ENCODE measurements at places on chromosomes 16 and 17.

DNA sequence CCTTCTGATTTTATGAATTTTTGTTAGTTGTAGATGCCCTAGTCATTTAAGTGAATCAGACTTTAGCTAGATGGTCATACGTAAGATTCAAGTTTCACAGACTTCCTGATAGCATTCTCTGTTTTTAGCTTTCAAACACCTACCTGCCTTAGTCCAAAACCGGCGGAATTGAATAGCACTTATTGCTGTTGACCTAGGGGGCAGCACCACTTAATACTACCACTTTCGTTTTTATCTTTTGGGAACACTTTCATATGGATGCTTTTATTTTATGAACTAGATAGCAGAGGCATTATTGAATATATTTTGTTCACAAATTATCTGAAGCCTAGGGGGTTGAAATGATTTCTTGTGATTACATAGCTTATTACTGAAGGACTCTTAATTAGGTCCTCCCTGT, 31.5 kb downstream of the TADA2A start:
- DNase-seq: no peak

GRCh38 chr17:5592382-5592781, 8.1 kb upstream of the NLRP1 start:
- DNase-seq: peak; percentile 42

DNA sequence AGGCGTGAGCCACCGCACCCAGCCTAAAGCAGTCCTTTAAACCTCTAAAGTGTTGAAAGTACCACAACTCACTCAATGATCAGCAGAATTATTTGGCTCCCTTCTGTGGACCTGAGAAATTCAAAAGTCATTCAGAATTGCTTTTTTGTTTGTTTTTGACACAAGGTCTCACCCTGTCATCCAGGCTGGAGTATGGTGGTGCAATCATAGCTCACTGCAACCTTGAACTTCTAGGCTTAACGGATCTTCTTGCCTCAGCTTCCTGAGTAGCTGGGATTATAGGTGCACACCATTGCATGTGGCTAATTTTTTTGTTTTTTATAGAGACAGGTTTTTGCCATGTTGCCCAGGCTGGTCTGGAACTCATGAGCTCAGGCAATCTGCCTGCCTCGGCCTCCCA, 44.3 kb downstream of the TRAF4 start:
- DNase-seq: no peak

DNA sequence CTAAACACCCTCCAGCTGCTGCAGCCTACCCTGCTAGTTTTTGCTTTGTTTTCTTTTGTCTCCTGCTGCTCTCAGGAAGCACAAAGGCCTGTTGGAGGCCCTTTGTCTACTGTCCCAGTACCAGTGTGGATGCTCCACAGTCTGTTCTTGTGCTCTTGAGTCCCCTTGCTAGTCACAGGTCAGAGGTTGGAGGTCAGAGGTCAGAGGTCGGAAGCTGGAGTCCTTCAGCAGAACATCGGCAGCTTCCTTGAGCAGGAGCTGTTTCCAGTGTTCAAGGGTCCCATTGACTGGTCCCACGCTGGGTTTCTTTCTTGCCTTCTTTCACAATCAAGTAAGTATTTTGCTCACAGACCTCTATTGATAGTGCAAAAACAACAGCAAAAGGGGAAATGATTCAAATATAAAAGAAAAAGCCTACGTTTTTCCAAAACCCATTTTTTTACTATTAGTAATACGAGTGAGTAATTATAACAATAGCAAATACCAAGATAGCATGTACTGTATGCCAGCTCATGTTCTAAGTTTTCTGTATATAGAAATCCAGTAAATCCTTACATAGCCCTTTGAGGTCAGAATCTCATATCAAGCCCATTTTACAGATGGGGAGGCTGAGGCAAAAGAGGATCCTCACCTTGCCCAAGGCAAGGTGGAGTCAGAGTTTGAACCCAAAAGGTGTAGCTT, 10.9 kb upstream of the IL34 start:
- no peak for DNase-seq

GRCh38 chr17:77849239-77849638, 109.3 kb upstream of the TNRC6C start:
- no peak for DNase-seq

- peak; percentile 62 for DNase-seq
Measured at GRCh38 chr17:28726226-28726626, at the start of gene TLCD1. TSS of gene TLCD1 (minus strand) at chr17:28726233. CDS start at chr17:28726097, 136 bp downstream.

DNA sequence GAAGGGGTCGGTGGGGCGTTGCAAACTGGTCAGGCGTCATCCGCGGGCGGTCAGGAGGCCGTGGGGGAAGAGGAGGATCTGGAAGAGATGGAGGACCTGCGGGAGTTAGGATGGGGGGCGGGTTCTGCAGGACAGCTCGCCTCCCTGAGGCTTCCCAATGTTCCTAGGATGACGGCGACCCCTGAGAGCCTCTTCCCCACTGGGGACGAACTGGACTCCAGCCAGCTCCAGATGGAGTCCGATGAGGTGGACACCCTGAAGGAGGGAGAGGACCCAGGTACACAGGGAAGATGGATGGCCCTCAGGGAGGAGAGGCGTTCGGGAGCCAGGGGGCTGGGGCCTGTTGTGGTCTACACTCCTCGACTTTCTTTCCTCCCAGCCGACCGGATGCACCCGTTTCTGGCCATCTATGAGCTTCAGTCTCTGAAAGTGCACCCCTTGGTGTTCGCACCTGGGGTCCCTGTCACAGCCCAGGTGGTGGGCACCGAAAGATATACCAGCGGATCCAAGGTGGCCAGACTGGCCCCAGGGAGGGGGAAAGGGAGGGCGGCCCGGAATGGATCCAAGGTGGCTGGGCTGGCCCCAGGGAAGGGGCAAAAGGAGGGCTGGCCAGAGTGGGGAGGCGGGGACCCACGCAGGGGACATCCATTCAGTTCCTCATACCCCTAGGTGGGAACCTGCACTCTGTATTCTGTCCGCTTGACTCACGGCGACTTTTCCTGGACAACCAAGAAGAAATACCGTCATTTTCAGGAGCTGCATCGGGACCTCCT, 839 bp downstream of the PLD2 start:
- no peak for DNase-seq

- no peak for DNase-seq
Measured at GRCh38 chr16:26158142-26158759, 466.5 kb downstream of the HS3ST4 start.

DNA sequence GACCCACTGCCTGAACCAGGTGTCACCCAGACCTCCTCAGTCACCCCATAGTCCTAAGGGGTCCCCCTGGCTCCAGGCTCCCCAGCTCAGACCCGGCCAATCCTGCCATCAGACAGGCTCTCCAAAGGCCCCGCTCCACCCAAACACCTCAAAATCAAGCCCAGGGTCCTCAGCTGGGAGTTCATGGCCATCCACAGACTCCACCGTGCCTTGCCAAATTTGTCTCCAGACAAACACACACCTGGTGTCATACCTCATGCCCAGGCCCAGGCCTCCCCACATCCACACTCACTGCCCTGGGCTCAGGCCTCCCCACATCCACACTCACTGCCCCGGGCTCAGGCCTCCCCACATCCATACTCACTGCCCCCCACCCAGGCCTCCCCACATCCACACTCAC, 12.5 kb downstream of the RPH3AL start:
- DNase-seq: no peak

- no peak for DNase-seq
Measured at GRCh38 chr16:29742683-29743275, 3.0 kb downstream of the C16orf54 start.

DNA sequence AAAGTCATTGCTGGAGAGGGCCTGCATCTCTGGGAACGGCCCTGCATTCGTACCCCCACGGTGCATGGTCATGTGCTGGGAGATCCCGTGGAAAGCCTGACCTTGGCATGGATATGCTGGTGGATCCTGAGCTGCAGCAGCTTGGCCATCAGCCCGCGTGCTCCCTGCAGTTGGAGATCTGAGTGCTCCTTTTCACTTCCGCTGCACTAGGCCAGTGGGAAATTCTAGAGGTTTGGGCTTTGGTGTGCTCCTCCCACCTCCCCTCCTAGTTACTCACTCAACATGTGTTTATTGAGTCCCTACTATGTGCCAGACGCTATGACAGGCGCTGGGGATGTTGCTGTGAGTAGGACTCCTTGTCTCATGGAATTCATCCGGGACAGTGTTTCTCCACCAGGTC, 91.1 kb downstream of the RGS9 start:
- DNase-seq: peak; percentile 21

GRCh38 chr17:69761011-69761410, 314.0 kb upstream of the KCNJ16 start:
- DNase-seq: no peak

DNA sequence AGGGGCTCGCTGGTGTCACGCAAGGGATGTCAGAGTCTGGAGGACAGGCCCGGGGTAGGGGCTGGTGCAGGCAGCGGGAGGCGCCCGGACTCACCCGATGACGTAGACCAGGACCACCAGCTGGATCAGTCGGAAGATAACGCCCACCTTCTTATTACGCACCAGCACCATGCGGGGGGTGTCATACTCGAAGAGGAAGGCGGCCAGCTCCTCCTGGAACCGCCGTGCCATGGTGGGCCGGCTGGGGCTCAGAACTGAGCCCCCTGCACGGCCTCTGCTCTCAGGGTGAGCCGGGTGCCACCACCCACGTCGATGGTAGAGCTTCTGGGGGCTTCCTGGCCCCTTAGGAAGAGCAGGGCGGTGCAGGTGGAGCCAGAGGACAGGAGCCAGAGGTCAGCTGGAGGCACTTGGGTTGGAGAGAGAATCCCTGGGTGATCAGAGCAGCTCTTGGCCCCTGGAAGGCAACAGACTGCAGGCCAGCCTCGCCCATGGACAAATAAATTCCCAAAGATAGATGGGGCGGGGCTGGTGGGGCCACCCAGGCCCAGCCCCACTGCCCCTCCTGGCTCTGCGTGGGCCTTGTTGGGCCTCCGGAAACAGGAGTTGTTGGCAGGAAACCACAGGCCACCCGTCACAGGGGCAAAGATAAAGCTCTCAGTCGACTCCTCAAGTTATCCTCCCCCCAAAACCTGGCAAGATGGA, at the start of gene P2RX1:
Gene P2RX1, minus strand, starts transcription at position 471 of the 702 bp plus-strand sequence. Its CDS starts 240 bp downstream, at position 231.
- no peak for DNase-seq

DNA sequence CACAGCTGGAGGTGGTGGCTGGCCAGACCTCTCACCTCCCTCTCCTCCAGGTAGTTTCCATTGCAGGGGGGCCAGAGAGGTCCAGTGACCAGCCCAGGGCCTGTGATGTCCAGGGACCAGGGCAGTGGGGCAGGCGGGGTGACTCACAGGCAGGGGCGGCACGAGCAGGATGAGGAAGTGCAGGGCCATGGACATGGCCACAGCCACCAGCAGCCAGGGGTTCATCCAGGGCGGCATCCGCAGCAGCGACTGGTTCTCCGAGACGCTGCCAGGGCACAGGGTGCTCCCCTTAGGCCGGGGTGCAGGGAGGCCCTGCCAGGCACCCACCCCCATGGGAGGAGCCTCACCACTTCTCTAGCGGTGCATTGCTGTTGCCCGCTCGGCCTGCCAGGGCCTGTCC, 12.9 kb upstream of the P2RX1 start:
- DNase-seq: no peak

GRCh38 chr16:49502136-49502881, 128.7 kb downstream of the C16orf78 start:
- DNase-seq: no peak

DNA sequence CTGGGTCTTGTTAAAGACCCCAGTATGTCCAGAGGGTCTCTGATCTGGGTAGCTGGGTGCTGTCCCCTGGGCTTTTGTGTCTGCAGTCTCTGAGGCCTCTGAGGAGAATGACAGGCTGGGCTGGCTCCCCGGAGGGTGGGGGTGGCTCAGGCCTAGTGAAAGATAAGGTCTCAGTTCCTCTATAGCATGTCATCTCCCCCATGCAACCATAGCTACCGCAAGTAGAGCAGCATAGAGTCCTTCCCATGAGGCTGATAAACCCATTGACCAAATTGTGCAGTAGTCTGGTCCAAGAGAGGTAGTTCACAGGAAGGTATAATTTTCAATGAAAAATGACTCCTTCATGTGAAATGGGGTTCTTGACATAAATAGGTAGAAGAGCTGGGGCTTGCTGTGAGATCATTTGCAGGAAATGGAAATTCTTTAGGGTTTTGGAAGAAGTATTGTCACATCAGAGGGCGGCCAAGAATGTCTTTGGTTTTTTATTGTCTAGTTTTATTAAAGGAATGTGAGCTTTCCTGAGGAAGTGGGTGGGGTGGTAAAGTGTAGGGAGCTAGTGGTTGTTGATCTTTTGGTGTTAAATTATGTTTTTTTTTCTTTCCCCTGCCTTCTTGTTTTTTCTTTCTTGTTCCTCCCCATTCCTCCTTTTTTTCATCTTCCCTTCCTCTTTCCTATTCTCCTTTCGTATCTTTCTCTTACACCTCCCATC, 21.0 kb downstream of the SLC7A6OS start:
- DNase-seq: no peak

DNA sequence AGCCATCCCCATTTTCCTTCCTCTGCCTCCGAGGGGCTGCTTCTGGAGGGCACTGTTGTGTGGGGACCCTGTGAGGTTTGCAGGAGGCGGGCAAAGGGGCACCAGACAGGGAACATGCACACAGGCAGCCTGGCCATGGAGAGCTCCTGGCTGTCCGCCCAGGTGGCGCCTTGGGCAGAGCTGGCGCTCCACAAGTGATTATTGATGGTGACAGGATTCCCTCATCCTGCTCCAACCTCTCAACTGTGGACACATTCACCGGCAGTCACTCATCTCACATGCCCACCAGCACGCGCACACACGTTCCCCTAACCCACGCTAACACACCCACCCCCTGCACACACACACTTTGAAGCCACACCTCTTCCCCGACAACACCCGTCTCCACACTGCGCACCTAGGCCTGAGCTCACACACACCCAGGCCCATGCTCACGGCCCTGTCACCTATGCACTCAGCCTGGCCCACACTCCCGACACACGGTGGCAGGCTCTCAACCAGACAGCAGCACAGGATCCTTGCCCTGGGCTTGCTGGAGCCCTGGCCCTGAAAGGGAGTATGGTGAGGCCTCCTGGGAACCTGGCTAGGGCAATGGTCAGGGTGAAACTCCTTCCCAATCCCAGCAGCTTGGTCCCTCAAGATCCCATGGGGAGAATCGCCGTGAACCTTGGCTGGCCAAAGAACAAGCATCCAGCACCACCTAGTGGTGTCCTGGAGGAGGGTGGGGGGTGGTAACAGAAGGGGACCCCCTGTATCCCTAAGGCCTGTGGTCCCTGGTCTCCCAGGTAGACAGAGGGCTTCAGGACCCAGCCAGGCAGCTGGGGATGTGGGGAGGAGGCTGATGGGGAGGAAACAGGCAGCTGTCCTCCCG, 3.6 kb downstream of the PNMT start:
- peak; percentile 39 for DNase-seq
